Central memory CD8-positive, alpha-beta T cell (primary cell): ENCODE measurements at places on chromosomes 1 and 21.
A peak's percentile ranks its signal among the peaks of the same experiment; 100 is the strongest.

DNA sequence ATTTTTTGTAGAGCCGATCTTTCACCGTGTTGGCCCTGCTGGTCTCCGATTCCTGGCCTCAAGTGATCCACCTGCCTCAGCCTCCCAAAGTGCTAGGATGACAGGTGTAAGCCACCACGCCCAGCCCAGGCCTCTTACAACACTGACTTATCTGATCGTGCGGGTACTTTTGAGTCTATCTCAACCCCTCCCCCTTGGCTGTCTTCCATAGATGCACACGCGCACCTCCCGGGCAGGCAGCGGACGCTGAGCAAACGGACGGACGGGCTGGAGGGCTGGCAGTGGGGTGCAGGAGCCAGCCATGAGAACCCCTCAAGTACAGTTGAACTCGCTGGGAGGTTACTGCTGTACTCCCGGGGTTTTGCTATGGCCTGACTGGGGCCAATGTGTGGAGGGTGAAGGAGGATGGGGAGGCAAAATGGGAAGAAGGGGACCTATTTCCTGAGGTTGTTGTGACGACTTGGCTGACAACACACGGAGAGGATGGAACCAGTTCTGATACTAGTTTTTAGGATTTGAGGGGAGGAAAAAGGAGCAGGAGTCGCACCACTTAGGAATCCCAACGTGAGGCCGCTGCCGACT, 959 bp downstream of the CD58 start:
- DNase-seq: peak; percentile 45

DNA sequence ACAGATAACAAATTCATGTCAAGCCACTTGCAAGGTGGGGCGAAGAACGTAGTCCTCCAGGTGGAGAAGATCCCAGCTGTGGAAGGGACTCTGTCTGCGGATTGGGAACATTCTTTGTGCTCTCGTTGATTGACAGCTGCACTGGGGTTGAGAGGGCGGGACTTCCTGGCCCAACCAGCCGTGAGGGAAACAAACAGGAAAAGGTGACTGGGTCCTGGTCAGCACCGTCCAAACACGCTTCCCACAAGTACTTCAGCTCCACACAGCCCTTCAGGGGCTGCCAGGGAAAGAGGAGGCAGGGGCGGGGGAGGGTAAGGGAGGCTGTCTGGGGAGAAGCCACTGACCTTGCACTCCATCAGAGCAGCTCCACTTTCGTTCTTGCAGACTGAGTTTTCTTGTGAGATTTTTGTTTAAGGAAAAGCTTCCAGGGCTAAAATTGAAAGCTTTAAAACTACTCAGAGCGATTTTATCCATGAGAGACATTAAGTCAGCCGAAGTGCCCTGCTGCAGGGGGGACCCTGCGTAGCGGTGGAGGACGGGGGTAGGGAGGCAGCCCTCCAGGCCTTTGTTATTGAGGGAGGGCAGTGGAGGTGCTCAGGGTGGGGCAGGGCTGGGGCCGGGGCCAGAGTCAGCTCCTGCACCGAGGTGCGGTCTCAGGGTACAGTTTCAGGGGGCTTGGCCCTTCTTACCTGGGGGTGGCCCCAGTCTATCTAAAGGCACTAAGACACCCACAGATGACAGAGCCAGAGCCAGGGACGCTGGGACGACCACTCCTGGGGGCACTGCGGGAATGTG, 21.6 kb upstream of the STUM start:
- no peak for DNase-seq

- no peak for DNase-seq
Measured at GRCh38 chr1:169779150-169779549, 15.6 kb downstream of the METTL18 start.

DNA sequence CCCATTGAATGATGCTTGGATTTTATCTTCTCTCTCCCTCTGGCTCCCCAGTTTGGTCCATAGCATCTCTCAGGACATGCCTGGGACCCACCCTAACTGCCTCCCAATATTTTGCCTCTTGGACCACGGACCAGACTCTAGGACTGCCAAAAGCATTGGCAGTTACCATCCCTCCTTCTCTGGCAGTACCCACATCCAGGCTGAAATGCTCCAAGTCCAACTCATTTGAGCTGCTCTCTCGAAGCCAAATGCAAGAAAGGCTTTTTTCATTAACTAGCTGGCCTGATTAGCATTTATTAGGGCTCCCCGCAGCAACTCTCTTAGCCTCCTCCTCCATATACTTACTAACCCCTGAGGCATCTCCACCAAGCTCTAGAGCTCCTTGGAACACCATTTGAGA, 140.0 kb upstream of the GRIK3 start:
- DNase-seq: no peak

- DNase-seq: no peak
Measured at GRCh38 chr1:9062021-9062471, 7.4 kb downstream of the SLC2A5 start.

GRCh38 chr21:46326110-46326703, 2.3 kb downstream of the PCNT start:
- no peak for DNase-seq

- no peak for DNase-seq
Measured at GRCh38 chr1:108610073-108610472, 50.2 kb downstream of the EEIG2 start.

GRCh38 chr1:244336232-244336899, 115.3 kb downstream of the ADSS2 start:
- no peak for DNase-seq

DNA sequence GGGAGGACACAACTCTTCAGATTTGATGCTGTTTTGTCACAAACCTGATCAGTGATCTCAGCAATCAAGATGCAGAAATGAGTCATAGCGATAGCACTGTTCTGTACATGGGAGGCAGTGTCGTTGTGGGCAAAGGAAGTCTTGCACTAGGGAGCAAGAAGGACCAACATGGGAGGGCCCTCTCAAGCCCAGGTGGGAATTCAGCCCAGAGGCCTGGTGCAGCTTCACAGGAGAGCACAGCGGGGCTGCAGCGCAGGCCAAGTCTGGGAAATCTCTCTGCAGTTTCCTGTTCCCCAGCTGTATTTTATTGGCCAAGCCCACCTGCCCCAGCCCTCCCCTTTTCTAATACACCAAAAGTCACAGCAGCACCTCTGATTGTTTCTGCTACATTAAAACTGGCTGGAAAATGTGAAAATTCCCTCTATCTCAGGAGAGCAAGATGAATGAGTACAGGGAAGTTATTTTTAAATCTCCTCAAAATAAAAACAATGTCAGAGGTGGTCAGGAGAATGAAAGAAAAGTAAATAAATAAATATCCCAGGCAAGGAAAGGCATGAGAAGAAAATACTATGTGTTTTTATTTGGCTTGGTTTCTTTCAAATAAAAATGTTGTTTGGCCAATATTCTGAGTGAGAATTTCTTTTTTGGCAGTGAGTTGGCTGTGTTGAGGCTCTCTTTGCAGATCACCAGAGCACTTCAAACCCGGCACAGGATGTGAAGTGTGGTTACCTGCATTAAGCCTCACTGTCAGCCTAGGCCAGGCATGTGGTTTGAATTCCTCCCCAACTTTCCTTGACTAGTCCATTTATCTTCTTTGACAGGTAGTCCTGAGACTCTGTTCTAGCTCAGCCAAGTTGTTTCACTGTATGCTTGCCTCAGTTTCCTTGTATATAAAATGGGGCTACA, 422.1 kb downstream of the PLPP3 start:
- no peak for DNase-seq

DNA sequence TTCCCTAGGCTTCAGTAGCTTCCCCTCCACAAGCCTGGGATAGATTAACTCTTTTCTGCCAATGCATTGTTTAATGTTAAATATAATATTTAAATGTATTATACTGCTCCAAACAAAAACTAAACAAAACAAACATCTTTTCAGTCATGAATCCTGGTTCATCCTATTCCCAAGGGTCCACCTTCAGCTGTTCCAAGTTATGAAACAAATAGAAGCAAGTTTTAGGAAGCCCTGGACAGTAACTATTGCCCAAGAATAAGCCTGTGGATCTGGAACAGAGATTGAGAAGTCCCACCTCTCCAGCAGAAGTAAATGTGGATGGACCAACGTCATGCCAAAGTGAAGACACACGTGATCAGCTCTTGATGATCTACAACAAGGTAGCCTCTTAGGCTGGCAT, 408.1 kb downstream of the SETD4 start:
- no peak for DNase-seq

DNA sequence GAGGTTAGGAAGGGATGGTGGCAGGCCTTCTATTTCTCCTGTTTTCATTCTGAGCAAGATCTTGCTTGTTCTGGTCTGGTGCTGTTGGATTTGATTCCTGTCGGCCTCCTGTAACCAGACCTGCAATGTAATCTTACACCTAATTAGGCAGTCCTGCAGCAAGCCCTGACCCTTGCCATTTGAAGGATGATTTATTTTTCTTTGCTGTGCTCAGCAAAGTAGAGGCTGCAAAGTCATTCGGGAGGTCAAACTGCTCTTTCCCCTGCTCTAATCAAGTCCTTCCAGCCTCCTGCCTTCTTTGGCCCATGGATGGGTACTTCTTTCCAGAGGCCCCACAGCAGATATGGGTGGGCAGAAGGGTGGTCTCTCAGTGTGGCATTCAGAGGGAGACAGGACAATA, 417.7 kb upstream of the USP24 start:
- no peak for DNase-seq

DNA sequence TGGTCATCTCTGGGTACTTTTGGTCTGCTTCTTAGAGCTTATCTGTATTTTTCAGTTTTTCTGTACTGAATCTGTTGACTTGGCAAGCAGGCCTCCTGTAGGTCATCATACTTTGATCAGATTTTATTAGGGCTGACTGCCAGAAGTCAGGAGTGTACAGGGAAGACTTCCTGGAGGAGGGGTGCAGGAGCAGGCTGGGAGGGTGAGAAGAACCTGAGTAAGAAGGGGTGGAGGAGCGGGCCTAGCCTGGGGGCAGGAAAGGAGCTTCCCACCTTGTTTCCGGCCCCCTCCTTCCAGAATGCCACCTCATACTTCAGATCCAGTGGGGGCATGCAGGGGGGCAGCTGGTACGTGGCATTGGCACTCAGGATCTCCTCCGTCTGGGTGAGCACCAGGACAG, 18.3 kb upstream of the IL22RA1 start:
- DNase-seq: no peak

DNA sequence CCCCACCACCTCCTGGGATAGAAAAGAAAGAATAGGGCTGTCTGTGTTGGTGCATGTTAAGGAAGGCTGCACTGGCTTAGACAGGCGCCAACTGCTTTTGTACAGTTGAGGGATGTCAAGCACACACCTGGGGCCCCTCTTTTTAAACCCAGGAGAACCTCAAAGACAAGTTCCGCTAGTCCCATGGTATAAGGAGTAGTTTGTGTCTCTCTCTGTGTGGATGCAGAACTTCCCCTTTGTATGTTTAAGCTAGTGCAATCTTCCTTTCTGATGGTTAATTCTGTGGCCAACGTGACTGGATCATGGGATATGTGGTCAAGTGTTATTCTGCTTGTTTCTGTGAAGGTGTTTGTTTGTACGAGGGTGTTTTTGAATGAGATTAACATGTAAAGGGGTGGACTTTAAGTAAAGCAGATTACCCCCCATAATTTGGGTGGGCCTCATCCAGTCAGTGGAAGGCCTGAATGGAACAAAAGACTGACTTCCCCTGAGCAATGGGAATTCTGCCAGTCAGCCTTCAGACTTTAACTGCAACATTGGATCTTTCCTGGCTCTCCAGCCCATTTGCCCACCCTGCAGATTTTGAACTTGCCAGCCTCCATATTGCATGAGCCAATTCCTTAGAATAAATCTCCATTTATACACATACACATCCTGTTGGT, 9.5 kb upstream of the DUSP10 start:
- no peak for DNase-seq

DNA sequence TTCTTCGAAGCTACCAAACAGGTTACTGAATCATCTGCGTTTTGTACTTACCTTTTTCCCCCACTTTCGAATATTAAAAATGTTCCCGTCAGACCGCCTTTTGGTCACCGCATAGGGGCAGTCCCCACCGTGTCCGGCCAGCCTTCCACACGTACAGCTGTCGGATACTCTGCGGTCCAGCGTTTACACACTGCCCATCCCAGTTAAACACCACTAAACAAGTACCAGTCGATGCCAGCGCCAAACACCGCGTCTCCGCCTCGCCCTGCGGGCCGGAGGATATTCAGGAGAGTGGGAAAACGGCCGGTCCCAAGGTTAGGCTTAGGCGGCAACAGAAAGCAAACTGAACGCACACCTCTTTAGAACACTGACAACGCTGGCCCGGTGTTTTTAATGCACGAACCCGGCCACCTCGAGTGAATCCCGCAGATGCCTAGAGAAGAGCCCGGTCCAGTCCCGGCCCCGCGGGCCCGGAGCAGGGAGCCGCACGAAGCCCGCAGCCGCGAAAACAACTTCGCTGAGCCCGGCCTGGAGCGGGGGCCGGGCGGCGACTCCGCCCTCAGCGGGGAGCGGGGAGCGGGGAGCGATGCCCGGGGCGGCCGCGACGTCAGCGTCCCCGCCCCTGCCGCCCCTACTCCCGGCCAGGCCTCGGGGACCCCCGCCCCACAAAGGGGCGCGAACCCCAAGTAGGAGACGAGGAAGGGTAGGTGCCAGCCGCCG, 730 bp upstream of the PHF13 start:
- DNase-seq: no peak

DNA sequence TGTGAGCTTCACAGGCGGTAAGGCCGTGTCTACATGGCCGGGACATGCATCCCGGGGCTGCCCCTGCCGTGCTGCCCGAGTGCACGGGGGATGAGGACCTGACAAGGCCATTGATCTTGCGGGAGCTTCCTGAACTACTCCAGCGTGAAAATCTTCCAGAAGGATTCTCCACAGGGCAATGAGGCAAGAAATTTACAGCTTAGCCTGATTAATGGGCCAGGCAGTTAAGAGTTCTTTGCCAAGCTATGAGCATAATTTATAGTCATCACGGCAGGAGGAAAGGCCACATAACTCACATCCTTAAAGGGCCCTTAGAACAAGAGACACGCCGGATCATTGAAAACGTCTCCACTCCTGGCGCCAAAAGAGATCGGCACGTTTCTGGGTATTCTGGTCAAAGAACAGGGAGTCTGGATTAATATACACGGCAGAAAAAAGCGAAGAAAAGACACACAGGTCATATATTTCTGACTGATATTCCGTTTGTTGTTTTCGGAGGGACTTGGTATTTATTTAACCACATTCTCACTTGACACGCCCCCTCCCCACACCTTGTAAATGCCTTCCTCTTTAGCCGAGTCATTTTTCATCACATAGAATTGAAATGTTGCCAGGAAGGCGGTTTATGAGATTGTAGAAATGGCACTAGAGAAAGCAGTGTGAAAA, 180.5 kb downstream of the DYRK1A start:
- no peak for DNase-seq

GRCh38 chr1:68384321-68384813, 65.4 kb downstream of the RPE65 start:
- DNase-seq: no peak

DNA sequence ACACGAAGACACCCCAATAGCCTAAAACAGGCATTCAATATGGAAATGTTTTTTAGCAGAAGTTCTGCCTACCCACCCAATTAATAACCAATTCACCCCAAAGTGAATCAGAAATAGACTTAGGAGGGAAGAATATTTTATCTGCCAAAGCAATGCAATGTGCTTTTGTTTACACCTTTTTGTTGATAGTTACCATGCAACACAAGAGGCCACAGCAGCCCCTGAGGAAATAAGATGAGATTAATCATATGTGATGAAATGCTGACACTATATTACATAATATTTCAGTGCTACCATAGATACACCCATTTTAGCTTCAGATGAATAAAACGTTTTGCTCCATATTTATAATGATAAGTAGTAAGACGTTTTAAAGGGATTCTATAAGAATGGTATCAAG, 60.9 kb upstream of the RGS2 start:
- no peak for DNase-seq
